ENCODE measurements at places on chromosomes 12 and 14. TPM values are rescaled to one million over a fixed set of nuclear protein-coding genes. Genes with fewer than 3 reads are reported as not detected.

NTF3 gene
- not detected for total RNA-seq

PPFIA2 gene
- not detected for total RNA-seq

TMPRSS12 gene
- not detected for total RNA-seq

PLEKHH1 gene
- total RNA-seq, result 4.3 TPM

GLI1 gene
- 9.9 TPM for total RNA-seq

ASB2 gene
- 3.5 TPM for total RNA-seq

LHX5 gene
- total RNA-seq, result not detected

ADCY4 gene
- not detected for total RNA-seq

RARG gene
- 26.6 TPM for total RNA-seq

TOMM20L gene
- total RNA-seq, result not detected

KRT3 gene
- not detected for total RNA-seq

AMIGO2 gene
- 170 TPM for total RNA-seq

CCNB1IP1 gene
- 43.0 TPM for total RNA-seq

LMNTD1 gene
- total RNA-seq, result not detected

KRT78 gene
- total RNA-seq, result not detected

SPTB gene
- 0.86 TPM for total RNA-seq

KLRC2 gene
- total RNA-seq, result 1.4 TPM

GPRC5D gene
- total RNA-seq, result not detected

ARMH4 gene
- total RNA-seq, result 0.34 TPM

Data from A549 treated with CpdA at 1 μM for 4 hours (cell line).